CD4-positive, alpha-beta memory T cell (primary cell): ENCODE measurements at places on chromosomes 7 and 10. TPM values are rescaled to one million over a fixed set of nuclear protein-coding genes. Genes with fewer than 3 reads are reported as not detected.
A peak's percentile ranks its signal among the peaks of the same experiment; 100 is the strongest.

DNA sequence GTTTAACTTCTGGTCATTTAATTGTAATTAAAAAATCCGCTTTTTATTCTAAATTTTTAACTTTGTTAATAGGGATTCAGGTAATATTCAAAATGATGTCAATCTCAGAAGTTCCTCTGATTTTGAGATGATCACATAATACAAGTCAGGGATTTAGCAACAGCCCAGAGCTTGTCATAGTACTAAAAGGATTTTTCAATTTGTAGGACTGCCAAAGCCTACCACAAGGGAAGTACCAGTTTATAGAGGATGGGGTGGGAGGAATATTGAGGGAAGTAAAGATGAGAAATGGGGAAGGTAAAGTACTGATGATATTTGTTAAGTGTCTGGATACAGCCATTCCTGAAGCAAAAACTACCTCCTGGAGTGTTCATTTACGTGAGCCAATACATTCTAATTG lies 278.2 kb upstream of the TEX47 start:
- H3K4me3 ChIP-seq = no peak overlapping the region
- no peak overlapping the region for H3K27ac ChIP-seq
- H3K27me3 ChIP-seq = no peaks in the 10 kb centered on the region
- H3K4me1 ChIP-seq = no peaks in the 10 kb centered on the region
- DNase-seq = no peak
- no peaks in the 10 kb centered on the region for H3K36me3 ChIP-seq

DNA sequence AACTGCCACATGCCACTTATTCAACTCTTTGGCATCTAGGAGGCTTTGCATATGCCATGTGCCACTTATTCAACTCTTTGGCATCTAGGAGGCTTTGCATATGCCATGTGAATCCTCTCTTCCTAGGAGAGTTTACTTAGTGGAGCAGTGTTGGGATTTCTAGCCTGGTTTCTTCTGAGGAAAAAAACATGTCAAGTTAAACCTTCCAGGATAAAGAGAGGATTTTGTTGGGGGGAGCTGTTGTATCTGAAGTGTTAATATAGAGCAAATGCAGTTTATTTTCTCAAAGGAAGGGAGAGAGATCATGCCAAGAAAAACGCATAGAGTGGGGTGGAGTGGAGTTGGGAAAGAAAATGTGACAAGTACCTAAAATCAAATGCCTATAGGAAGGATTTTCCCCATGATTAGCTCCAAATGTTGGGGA lies 91.5 kb downstream of the MCU start:
- H3K4me1 ChIP-seq = no peaks in the 10 kb centered on the region
- no peaks in the 10 kb centered on the region for H3K27me3 ChIP-seq
- no peak for DNase-seq
- H3K27ac ChIP-seq = no peak overlapping the region

FAM131B gene
- polyA plus RNA-seq = not detected

DNA sequence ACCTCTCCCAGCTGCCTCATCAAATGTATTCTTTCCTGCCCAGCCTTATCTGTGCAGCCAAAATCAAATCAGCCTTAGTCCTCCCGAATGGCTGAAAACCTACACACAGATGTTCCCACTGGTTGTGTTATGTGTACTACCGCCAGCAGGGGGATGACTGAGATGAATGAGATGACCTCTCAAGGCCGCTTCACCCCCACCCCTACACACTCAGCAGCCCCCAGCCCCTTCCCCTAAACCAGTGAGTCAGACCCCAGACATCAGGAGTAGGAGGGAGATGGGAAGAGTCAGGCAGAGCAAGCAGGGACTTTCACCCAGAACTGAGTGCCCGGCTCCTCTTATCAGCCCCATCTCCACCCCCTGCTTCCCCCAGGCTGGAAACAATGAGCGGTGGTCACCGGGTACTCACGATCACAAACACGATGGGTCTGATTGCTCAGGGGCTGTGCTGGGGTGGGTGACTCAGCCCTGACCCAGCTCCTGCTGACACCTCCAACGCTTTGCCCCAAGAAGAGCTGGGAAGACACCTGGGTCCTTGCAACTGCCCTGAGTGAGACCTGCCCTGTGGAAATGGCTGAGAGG lies 6.5 kb upstream of the C10orf105 start:
- peak; percentile 33 for DNase-seq
- no peaks in the 10 kb centered on the region for H3K27me3 ChIP-seq
- H3K27ac ChIP-seq = peak overlapping the region; percentile 73
- peak overlapping the region; percentile 8 for H3K4me3 ChIP-seq
- H3K4me1 ChIP-seq = peaks cover 90% of the 10 kb centered on the region
- H3K36me3 ChIP-seq = no peaks in the 10 kb centered on the region
